ENCODE measurements at places on chromosomes 6 and 20.

- no peak overlapping the region for H3K4me3 ChIP-seq
- peaks cover 31% of the 10 kb centered on the region for H3K36me3 ChIP-seq
- peaks cover 15% of the 10 kb centered on the region for H3K4me1 ChIP-seq
- no peaks in the 10 kb centered on the region for H3K27me3 ChIP-seq
Measured at GRCh38 chr20:5772704-5773103, 22.5 kb downstream of the SHLD1 start.

- H3K27me3 ChIP-seq, result peaks cover 29% of the 10 kb centered on the region
- no peaks in the 10 kb centered on the region for H3K36me3 ChIP-seq
- peaks cover 5% of the 10 kb centered on the region for H3K4me1 ChIP-seq
- no peak overlapping the region for H3K4me3 ChIP-seq
- DNase-seq, result no peak
Measured at GRCh38 chr6:44185953-44186634, 27.5 kb downstream of the CAPN11 start.

- no peaks in the 10 kb centered on the region for H3K4me1 ChIP-seq
- H3K36me3 ChIP-seq, result peaks cover 4% of the 10 kb centered on the region
- H3K27me3 ChIP-seq, result no peaks in the 10 kb centered on the region
- DNase-seq, result no peak
Measured at GRCh38 chr6:149015535-149016525, 269.0 kb downstream of the UST start.

DNA sequence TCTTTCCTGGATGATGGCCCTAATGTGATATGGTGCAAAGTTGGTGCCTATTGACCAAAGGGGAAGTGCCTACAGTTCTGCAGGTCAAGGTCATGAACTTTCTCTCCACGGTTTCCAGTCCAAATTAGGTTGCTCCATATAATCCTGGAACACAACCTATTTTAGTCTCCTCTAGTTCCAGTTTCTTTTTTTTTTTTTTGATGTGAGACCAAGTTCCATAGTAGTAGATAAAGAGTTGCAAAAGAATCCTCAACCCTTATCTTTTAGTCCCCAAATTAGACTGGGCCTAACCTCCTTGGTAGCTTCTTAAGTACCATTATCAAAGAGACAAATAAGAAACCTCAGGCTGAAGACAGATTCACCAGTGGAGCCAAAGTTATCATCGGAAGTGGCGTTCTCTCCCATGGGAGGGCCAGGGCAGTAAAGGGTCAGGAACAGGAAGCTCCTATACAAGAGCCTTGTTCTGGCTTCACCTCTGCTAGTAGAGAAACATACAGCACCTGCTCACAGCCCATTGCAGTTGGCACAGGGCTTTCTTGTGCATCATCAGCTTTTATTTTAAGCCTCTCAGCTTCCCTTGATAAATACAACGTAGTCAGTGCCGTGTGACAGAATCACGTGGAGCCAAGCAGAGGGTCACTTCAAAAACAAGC is 132.2 kb upstream of the RREB1 start:
- peaks cover 18% of the 10 kb centered on the region for H3K27me3 ChIP-seq
- no peak for DNase-seq
- no peak overlapping the region for H3K4me3 ChIP-seq
- peaks cover 5% of the 10 kb centered on the region for H3K36me3 ChIP-seq
- no peaks in the 10 kb centered on the region for H3K4me1 ChIP-seq
- no peak overlapping the region for H3K27ac ChIP-seq

DNA sequence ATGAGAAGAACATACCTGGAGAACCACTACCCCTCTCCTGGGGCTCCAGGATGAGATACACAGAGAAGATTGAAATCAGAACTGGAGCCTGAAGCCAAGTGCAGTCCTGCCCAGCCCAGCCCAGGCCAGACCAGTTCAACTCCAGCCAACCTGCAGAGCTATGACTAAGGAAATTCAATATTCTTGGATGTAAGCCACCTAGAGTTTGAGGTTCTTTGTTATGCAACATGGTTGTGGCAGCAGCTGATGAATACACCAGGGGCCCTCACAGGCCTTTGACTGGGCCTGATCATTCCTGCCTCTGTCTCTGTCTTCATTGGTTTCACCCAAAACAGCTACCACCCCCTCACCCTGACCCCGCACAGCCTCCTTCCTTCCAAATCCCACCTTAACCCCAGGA is 167.8 kb downstream of the LRFN2 start:
- H3K36me3 ChIP-seq, result no peaks in the 10 kb centered on the region
- no peak overlapping the region for H3K4me3 ChIP-seq
- DNase-seq, result no peak
- no peak overlapping the region for H3K27ac ChIP-seq
- H3K4me1 ChIP-seq, result peaks cover 4% of the 10 kb centered on the region
- H3K27me3 ChIP-seq, result peaks cover 11% of the 10 kb centered on the region

DNA sequence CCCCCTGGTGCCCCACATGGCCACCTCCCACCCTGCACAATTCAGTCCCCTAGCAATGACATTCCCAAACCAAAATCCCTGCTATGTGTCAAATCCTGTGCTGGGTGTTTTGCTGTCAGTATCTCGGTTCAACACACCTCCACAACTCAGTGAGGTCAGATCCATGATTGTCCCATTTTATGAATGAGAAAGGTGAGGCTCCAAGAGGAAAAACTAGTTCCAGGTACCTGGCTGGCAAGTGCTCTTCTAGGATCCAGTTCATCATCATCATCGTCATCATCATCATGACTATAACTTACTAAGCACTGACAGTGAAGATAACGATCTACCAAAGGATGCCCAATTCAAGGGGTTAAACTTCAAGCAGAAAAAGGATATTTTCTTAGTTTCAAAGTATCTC is 15.2 kb downstream of the ID1 start:
- H3K36me3 ChIP-seq, result no peaks in the 10 kb centered on the region
- no peak overlapping the region for H3K27ac ChIP-seq

- no peak overlapping the region for H3K4me3 ChIP-seq
- no peaks in the 10 kb centered on the region for H3K27me3 ChIP-seq
- no peak for DNase-seq
- peaks cover 7% of the 10 kb centered on the region for H3K36me3 ChIP-seq
- no peak overlapping the region for H3K27ac ChIP-seq
- peaks cover 13% of the 10 kb centered on the region for H3K4me1 ChIP-seq
Measured at GRCh38 chr6:88825856-88826255, 137.6 kb downstream of the RNGTT start.

DNA sequence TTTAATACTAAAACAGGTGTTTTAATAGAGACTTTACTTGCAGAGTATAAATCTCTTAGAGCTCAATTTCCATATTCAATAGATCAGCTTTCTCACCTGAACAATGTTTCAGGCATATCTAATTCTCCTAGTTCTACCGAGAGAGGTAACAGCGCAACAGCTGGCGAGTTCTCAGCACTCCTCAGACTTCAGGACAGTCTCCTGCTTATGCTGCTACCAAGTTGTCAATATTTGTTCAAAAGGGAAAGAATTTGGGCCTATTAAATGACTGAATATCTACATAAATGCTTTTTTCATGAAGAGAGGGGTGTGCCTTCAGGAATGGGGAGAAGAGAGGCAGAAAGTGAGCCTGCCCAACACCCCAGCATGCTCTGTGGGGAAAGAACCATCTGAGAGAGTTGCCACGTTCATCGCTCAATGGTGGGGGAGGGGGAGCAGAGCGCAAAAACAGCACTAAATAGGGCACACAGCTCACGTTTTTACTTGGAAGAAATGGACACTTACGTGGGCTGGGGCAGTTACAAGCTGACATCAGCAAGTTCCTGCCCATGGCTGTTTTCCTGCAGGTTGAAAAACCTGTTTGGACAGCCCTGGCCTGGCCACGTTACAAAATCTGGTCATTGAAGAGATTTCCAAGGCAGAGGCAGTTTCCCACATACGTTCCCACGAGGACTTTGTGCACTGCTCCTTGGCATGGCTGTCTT is 38.0 kb downstream of the EZR start:
- DNase-seq, result no peak
- peaks cover 35% of the 10 kb centered on the region for H3K4me1 ChIP-seq
- no peaks in the 10 kb centered on the region for H3K27me3 ChIP-seq
- H3K36me3 ChIP-seq, result peaks cover 99% of the 10 kb centered on the region
- no peak overlapping the region for H3K4me3 ChIP-seq
- peak overlapping the region; percentile 54 for H3K27ac ChIP-seq

- no peaks in the 10 kb centered on the region for H3K36me3 ChIP-seq
- H3K4me1 ChIP-seq, result no peaks in the 10 kb centered on the region
- H3K4me3 ChIP-seq, result no peak overlapping the region
- H3K27ac ChIP-seq, result no peak overlapping the region
- no peak for DNase-seq
Measured at GRCh38 chr6:137246164-137246563, 27.0 kb upstream of the IFNGR1 start.

DNA sequence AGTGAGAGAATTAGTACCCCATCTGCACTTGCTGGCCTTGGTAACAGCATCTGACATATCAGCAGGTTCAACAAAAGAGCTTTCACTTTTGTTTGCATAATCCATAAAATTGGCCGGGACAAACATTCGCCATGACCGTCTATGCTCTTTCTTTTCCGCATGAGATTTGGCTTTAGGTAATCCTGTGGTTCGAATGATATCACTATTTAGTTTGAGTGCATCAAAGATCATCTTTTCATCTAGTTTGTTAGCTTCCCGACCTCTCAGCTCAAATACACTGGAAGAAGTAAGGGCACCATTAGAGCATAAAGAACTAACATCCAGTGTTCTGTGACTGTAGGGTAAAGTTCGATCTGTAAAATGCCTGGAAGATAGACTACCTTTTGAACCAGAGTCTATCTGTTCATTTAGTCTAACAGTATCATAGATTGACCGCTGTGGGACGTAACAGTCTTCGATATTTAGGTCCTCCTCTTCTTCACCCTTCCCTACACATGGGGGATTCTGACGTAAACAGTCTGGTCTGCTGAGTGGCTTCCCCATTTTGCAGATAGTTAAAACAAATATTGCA is 101.6 kb downstream of the DST start:
- H3K4me3 ChIP-seq, result no peak overlapping the region
- no peaks in the 10 kb centered on the region for H3K36me3 ChIP-seq
- no peak overlapping the region for H3K27ac ChIP-seq
- H3K27me3 ChIP-seq, result no peaks in the 10 kb centered on the region
- DNase-seq, result no peak

DNA sequence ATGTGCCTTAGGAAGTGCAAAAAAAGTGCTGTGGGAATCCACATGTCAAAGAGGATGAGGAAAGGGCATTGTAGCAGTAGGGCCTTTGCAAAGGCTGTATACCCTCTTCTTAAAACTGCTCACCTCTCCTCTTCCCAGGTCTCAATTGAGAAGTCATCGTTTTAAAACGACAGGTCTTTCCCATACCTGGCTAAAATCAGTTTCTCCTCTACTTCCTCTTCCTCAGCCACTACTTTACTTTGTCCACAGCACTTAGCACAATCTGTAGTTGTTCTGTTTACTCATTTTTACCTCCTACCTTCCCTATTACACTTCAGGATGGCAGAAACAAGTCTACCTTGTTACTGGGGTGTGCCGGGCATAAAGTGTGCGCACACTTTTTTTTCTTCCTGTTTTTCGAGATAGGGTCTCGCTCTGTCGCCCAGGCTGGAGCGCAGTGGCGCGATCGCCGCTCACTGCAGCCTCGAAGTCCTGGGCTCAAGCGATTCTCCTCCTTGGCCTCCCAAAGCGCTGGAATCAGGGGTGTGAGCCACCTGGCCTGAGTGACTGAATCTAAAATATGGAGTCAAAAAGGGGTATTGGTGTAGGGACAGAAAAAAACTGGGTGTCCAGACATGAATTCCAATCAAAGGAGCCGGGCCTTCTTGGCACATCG is 9.8 kb upstream of the ELOVL5 start:
- H3K36me3 ChIP-seq, result peaks cover 26% of the 10 kb centered on the region
- no peak for DNase-seq
- peak overlapping the region; percentile 96 for H3K27ac ChIP-seq
- peaks cover 43% of the 10 kb centered on the region for H3K4me1 ChIP-seq

- H3K27me3 ChIP-seq, result peaks cover 45% of the 10 kb centered on the region
- H3K4me1 ChIP-seq, result peaks cover 4% of the 10 kb centered on the region
- no peak overlapping the region for H3K27ac ChIP-seq
- H3K36me3 ChIP-seq, result no peaks in the 10 kb centered on the region
- no peak for DNase-seq
Measured at GRCh38 chr6:82331031-82331773, 32.4 kb upstream of the TPBG start.

DNA sequence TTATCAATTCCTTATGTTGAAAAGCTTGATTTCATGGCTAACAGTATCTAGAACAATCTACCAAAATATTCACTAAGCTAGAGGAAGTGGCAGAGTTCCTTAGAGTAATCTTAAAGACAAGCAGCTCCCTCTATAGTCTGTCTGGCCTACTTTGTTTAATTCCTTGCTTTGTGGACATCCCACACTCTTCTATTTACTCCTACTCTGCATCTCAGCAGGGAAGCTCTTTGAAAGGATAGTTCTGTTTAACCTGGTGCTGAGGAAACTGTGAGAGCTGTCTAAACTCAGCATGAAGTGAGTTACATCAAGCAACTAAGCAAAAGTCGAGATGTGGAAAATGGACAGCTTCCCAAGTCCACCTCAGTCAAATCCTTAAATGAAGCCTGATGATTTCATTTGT is 4.3 kb downstream of the REV3L start:
- H3K4me1 ChIP-seq, result peaks cover 39% of the 10 kb centered on the region
- H3K4me3 ChIP-seq, result no peak overlapping the region
- H3K36me3 ChIP-seq, result peaks cover 27% of the 10 kb centered on the region
- DNase-seq, result no peak
- H3K27me3 ChIP-seq, result no peaks in the 10 kb centered on the region

DNA sequence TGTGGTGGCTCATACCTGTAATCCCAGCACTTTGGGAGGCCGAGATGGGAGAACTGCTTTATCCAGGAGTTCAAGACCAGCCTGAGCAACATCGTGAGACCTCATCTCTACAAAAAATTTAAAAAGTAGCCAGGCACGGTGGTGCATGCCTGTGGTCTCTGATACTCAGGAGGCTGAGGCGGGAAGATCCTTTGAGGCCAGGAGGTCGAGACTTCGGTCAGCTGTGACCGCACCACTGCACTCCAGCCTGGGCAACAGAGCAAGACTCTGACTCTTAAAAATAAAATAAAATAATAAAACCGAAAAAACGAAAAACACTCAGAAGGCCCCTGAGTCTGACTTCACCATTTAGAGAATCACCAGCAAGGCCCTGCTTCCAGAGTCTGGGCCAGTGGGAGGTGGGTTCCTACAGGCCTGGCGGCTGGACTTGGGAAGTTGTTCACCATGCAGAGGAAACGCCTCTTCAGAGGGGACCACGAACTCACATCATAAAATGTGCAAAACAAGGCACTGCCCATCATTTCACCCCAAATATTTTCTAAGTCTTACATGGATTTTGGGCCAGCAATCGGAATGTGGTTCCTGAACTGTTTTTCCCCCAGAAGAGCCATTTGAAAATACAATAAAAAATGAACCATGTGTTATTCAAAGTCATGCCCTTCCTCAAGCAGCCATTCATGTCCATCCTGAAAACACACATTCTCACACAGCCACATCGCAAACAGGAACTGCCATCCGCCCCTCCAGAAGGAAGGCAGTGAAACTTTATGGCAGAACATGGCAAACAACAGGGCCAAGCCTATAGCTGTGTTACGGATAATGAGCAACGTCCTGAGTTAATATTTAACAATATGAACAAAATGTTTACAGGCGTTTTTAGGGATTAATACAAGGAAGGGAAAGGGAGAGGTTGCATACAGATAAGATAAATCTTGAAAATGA is 57.8 kb downstream of the SLC22A23 start:
- H3K36me3 ChIP-seq, result no peaks in the 10 kb centered on the region
- H3K4me3 ChIP-seq, result no peak overlapping the region
- no peak for DNase-seq
- H3K4me1 ChIP-seq, result no peaks in the 10 kb centered on the region
